Neural progenitor cell (in vitro differentiated cells): ENCODE measurements at places on chromosomes 12 and 14.

DNA sequence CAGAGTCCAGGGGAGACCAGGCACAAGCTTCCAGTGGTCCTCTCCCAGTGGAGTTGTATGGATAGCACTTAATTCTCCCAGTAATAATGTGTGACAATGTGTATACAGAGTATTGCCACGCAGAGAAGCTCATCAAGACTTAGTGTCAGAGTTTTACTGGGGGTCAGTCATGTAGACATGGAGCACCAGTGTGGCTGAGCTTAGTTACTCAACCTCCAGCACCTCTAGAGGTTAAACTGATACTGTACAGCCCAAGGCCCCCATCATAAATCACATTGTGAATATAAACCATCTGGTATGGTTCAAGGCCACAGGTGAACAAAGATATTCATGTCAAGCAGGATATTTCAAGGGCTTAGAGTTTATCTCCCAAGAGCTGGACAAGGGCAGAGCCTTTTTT lies 378.1 kb upstream of the TMPO start:
- DNase-seq: no peak

GRCh38 chr14:102317564-102318248 lies 1.8 kb upstream of the ZNF839 start:
- DNase-seq: peak; percentile 33

DNA sequence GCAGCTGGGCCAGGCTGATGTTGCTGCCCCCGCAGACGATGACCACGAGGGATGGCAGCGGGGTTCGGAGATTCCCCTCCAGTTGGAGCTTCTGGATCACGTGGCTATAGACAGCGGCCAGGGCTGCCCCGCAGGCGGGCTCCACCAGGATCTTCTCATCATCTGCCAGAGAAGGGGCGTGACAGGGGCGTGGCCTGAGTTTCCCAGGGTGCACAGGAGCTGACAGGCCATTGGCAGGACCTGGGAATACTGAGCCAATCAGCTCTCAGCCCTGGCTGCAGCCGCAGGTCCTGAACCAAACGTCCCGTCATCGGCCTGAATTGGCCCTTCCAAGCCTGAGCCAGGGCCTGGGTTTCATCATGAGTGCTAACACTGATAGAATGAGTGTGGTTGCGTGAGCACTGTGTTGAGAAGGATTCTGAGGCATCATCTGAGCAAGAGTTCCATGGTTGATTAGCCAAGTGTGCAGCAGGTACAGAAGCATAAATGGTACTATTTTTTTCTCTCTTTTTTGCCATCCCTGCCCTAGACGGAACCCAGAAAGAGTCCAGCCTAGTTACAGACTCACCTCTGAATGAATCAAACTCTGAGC lies 10.6 kb downstream of the SDS start:
- peak; percentile 66 for DNase-seq

GRCh38 chr14:76298896-76299295 lies 77.0 kb upstream of the ESRRB start:
- DNase-seq: no peak

DNA sequence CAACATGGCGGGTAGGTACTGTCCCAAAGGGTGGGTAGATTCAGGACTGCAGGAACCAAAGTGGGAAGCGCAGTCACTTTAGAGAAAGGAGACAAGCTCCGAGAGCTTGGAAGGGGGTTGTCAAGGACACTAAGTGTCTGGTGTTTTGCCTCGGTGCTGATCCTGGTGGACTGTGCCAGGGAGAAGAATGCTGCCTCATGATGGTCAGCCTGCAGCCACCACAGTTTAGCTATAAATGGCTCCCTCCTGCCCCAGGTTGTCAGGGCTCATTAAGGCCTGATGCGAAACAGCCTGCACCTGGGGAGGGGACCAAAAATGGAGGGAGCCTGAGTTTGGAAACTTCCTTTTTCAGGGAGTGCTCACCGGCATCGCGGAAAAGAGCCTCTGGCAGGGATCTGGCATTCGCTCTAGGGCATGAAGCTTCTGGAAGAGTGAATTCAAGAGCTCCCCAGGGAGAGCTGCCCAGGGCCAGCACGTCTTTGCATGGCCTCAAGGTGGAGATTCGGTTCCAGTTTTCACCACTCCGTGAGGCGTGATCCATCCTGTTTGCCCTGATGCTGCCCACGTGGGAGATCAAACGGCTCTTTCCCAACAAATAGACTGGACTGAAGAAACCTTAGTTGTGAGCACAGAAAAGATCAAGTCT lies 164.0 kb downstream of the FOXN3 start:
- DNase-seq: peak; percentile 17

DNA sequence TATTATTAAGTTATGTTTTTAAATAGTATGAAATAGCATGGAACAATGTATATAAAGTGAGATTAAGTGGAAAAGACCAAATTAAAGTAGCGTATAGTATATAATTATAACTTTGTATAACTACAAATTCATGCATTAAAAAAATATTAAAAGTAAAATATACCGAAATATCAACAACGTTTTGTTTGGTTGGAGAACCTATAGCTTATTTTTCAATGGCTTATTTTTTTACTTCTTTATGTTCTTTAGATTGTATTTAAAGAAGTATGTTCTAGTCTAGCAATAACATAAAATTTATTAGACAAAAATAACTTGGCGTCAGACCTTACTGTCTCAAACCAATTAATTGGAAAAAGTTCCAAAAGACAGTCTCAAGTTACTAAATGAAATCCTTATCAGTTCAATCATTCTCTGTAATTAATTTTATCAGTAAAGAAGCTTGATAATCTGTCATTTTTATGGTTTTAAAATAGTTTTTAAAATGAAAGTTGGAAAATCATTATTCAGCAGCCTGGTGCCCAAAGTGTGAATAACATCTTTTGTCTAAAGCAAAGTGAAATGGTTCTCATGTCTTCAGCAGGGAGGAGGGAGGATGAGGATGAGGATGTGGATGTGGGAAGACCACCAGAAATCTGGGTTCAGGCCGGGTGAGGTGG lies 46.7 kb downstream of the IRAK3 start:
- no peak for DNase-seq

DNA sequence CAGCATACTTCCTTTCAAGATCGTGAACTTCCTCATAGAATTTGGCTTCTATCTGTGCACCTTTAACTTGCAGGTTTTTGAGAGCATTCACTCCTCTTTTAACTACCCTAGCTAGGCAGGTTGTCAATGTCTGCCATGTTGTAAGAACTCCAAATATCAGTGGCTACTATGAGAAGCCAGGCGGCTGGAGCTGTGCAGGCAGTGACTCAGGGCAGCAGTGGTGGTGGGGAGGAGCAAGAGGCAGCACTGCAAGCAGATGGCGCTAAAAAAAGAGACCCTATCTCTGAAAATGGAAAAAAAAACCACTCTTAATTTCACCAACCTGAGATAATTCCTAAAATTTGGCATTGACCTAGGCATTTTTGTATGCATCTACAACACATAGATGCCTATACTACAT lies 28.5 kb downstream of the YARS2 start:
- no peak for DNase-seq

GRCh38 chr12:93786656-93787397 lies 109.7 kb downstream of the CRADD start:
- no peak for DNase-seq

GRCh38 chr12:115700896-115701465 lies 576.5 kb downstream of the MED13L start:
- DNase-seq: no peak

- no peak for DNase-seq
These were observed 16.6 kb upstream of the SUSD6 start for GRCh38 chr14:69594846-69595245.

GRCh38 chr14:104211215-104211614 lies 72.8 kb downstream of the KIF26A start:
- DNase-seq: no peak

DNA sequence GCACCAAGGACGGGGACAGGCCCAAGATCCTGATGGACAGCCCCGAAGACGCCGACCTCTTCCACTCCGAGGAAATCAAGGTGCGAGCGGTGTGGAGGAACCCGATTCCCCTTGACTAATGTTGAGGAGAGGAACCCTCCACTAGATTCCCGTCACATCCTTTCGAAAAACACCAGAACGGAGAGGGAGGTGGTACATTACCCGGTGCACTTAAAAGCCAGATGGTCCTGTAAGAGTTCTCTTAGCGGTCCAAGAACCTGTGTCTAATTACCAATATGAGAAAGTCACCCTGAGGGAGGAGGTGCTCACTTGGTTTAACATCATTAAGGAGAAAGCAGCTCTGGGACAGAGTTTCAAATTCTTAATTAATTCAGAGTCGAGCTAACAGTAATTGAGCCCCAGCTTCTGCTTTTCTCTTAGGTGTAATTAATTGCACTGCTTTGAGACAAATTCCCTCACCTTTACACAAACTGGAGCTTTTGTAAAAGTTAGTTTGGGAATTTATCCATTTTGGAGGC lies 450 bp downstream of the PRKAB1 start:
- DNase-seq: no peak

GRCh38 chr12:103373088-103373523 lies 122.7 kb downstream of the C12orf42 start:
- no peak for DNase-seq

DNA sequence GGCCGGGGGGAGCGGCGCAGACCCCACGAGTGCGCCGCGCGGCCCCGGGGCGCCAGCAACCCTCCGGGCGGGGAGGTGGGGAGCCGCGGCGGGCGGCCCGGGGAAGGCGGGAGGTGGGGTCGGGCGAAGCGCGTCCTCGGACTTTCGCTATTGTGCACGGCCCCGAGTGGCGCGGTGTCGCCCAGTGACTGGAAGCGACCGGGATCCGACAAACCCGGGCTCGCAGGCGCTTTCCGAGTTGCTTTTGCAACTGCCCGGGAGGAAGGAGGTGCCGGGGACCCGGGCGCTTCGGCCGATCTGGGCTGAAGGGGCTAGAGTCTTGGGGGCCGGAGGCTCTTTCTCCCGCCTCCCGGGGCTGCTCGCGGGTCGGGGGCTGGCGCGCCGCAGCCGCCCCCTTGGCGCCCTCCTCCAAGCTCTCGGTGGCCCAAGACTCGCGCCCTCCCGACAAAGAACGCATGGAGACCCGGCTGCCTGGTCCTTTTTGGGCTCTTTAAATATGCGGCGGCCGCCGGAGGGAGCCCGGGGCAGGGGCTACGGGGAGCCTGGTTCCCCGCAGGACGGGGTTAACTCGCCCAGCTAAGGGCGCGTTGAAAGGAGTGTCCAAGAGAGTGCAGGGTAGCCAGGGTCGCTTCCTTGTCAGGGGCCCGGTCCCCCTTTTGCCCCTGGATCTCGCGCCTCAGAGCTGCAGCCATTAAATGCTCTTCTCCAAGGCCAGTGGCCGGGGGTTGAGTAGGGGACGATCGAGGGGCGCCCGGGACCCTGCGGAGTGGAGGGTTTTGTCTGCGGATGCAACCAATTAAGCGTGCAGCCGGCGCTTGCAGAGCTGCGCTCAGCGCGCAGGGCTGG lies 1.4 kb downstream of the HMGA2 start:
- peak; percentile 90 for DNase-seq

GRCh38 chr12:21695986-21696385 lies 38.3 kb upstream of the LDHB start:
- no peak for DNase-seq

DNA sequence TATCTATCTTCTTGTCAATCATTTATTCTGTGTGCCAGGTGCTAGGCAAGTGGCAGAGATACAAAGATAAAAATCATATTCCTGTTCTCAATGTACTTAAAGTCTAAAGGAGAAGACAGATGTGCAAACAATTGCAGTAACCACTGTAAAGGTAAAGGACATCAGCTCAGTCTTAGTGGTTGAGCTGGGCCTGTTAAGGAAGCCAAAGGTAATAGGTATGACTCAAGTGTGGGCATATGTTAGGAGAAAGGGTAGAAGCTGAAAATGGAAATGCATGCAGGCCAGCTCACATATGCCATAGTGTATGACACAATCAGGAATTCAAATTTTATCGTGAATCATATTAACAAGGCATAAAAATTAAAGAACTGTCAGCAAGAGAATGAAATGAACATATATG lies 49.8 kb downstream of the FAR2 start:
- no peak for DNase-seq

DNA sequence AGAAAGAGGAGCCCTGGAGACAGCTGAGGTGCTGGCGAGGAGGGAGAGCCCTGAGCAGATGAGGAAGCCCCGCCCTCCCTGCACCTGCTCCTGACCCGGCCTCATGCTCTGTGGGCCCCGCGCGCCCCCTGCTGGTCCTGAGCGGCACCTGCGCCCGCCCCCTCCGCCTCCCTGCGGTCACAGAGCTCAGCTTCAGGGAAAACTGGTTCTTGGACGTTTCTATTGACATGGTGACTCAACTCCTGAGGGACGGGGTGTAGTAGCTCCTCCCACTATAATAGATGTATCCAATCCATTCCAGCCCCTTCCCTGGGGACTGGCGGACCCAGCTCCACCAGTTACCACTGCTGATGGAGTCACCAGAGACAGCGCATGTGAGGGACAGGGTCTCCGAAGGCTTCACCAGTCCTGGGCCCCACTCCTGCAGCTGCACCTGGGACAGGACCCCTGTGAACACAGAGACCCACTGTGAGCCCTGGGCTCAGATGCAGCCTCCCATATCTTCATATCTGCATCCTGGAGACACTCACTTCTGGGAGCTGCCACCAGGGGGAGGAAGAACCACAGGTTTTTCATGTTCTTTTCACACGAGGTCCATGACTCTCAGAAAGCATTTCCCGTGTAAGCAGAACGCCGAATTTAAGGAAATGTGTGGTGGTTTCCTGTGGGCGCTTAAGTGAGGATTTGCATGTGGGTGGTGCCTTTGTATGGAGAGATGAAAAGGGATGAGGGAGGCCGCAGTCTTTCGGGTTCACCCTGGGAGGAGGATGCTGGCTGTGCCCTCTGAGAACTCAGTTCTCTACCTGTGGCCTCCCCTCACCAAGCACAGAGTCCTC lies 1346.4 kb downstream of the TMEM121 start:
- no peak for DNase-seq

DNA sequence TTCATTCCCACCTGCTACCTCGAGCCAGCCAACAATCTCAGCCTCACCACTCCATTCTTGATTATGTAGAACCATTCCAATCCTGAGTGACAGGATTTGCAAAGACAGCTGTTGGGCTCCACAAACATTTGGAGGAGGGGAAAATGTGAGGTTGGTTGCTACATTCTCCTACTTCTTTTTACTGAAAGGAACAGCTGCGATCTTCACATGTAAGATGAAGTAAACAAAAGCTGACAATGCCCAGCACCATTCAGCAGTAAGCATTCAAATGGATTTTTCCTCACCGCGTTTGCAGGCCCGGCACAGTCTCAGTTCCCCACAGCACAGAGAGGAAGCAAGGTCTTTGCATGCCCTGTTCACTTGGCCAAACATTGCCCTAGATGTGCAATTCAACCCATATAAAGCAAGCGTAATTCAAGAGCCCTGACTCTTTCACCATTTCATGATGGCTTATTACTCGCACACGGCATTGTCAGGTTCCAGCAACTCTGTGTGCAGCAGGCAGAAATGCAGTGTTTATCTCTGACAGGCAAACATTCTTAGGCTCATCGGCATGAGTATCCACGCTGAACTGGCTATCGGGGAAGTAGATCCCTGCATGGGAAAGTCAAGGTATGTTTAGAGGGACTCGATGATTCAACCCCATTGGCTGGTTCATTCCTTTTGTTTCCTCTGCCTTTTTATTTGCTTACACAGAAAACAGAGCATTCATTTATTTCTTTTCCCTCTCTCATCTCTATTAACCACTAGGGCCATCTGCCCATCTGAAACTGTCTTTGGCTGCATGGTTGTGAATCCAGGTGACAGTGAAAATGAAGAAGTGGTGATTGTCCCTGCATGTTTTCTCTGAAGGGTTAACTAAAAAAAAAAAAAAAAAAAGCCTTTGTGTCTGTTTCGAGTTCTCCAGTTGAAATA lies 236.1 kb upstream of the PLEKHG7 start:
- DNase-seq: peak; percentile 71
